ENCODE measurements at places on chromosomes 2 and 18.

- DNase-seq, result no peak
Observed at GRCh38 chr2:64063924-64064331, 44.7 kb upstream of the VPS54 start.

- no peak for DNase-seq
Observed at GRCh38 chr2:56053679-56054078, 130.1 kb upstream of the EFEMP1 start.

DNA sequence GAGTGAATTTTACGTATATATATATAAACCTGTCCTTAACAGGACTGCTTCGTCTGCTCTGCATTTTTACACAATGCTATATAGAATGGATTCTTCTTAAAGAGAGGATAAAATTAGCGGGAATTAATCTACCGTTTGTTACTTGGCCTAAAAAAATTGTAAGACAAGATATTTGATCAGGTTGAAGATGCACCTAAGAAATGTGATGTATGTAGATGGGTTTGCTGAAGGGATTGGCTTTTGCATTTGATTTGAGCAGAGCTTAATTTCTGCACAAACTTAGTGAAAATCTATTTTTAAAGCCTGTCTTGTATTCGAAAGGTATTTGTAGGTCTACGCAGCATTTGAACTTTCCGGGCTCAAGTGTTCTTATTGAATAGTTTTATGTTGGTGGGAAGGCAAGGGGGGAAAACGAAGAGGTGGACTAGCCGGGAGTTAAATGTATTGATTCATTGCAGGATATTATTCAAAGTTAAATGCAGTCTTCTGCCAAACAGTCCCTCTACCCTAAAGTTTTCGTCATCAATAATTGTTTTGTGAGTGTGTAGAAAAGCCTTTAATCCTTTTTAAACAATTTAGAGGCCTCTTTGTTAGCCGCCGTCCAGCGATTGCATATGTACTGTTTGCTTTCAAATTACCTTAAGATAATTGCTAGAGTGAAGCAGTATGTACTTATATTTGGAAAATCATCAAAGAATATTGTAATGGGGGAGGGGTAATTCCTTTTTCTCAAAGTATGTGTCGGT is 1.2 kb downstream of the PPP1CB start:
- DNase-seq, result no peak

GRCh38 chr18:41119031-41119430 is 836.0 kb upstream of the PIK3C3 start:
- DNase-seq, result no peak

- DNase-seq, result no peak
Observed at GRCh38 chr2:11748018-11748860, 1.8 kb downstream of the LPIN1 start.

DNA sequence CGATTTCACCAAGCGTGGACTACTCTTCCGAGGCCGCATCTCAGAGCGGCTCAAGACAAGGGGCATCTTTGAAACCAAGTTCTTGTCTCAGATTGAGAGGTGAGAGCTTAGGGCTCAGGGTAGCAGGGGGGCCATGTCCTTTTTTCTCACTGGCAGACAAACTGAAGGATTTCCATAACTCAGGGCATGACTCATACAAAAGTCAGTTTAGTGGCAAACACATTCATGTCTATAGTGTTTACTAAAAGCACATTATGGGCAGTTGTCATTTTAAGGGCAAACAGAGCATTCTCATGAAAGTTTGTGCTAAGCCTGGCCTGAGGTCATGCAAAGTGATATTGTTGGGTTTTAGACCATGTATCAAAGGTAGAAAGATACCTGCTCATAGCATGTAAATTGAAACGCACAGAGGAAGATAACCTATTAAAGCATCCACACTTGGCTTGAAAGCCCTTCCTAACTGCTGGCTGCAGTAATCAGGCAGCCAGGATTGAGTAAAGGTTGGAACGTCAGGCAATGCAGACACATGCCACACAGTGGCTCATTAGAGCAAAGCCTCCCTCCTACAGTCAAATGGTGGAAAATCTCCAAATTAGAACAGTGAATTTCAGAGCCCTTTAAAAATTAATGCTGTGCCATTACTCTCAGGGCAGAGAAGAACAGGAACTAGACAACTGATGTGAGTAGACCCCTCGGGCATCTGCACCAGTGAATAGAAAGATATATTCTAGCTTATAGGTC is 54.2 kb downstream of the HK2 start:
- no peak for DNase-seq

DNA sequence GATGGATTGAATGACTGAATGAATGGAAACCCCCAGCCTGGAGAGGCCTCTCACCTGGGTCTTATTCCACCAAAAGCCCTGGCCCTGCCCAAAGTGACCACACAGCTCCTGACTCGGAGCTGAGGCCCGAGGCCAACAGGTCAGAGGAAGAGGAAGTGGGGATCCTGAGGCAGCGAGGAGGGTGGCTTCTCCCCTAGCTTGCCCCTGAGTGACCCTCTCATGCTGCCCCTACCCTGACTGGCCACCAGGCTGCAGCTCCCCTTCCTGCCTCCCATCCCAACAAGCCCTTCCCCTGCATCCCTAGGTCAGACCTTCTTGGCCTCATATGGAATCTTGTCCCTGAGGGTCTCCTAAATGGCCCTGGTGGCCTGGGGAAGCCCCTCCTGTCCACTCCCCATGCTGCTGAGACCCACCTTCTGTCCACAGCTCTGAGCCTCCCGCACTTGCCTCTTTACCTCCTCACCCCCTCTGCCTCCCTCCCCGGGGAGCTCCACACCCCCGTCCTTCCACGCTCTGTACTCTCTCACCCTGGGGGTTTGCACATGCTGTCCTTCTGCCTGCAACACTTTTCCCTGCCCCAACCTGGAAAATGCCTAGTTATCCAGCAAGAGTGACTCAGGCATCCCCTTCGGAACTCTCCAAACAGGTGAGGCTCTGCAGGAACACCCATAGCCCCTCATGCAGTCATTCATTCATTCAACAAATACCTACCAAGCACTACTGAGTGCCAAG is 134.8 kb upstream of the HDAC4 start:
- no peak for DNase-seq

DNA sequence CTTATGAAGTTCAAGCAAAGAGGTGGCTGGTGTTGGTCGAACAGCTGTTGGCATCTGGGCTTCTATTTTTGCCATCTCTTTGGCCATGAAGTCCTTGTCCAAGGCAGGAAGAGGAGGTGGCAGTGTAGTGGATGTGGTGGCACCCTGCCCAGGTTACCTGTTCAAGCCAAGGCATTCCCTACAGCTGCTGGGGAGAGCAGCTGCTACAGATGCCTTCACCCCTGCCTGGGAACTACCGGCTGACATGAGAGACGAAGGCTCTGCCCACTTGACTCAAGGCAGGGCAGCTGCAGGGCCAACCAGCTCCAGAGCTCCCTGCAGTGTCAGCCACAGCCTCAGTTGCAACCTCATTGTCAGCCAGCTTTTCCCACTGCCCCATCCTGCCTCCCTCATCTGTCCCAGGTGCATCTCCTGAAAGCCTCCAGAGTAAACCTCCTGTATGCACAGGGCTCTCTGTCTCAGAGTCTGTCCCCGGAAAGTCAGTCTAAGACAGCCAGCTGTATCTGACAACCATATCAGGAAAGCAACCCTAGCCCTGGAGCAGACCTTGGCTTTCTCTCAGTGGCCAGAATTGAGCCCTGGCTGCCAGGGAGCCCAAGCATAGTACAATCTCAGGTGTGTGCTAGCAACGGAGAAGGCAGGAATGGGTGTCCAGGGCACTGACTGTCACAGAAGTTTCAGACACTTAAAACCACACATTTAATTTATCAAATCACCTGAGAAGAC is 115.9 kb downstream of the RPIA start:
- DNase-seq, result no peak

DNA sequence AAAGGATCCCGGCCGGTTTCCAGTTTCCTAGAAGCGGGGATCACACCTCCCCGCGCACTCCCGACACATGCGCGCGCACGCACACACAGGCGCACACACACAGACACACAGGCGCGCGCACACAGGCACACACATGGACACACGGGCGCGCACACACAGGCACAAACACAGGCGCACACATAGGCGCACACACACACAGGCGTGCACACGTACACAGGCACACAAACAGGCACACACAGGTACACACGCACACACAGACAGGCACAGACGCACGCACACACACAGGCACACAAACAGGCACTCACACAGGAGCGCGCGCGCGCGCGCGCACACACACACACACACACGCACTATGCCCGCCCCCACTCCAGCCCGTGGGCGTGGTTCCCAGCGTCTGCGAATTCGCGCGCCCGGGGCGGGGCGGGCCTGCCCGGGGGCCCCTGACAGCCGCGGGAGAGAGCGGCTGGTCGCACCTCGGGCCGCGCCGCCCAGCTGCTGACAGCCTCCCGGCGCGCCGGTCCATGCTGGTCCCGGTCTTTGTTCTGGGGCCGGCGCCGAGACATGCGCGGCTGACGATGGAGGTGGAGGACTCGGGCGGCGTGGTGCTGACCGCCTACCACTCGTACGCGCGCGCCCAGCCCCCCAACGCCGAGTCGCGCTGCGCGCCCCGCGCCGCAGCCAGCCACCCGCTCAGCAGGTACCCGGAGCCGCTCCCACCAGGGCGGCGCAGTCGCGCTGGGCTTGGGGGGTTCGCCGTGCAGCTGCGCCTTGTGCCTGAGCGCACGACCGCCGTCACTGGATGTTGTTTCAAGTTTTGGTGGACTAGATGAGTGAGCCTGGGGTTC is at the start of gene ARHGAP28:
ARHGAP28 (plus strand) TSS at position 470 of the 845 bp plus-strand sequence; CDS start at position 576, 106 bp downstream.
- no peak for DNase-seq

- no peak for DNase-seq
Observed at GRCh38 chr18:66078925-66079800, 328.4 kb downstream of the CDH7 start.

DNA sequence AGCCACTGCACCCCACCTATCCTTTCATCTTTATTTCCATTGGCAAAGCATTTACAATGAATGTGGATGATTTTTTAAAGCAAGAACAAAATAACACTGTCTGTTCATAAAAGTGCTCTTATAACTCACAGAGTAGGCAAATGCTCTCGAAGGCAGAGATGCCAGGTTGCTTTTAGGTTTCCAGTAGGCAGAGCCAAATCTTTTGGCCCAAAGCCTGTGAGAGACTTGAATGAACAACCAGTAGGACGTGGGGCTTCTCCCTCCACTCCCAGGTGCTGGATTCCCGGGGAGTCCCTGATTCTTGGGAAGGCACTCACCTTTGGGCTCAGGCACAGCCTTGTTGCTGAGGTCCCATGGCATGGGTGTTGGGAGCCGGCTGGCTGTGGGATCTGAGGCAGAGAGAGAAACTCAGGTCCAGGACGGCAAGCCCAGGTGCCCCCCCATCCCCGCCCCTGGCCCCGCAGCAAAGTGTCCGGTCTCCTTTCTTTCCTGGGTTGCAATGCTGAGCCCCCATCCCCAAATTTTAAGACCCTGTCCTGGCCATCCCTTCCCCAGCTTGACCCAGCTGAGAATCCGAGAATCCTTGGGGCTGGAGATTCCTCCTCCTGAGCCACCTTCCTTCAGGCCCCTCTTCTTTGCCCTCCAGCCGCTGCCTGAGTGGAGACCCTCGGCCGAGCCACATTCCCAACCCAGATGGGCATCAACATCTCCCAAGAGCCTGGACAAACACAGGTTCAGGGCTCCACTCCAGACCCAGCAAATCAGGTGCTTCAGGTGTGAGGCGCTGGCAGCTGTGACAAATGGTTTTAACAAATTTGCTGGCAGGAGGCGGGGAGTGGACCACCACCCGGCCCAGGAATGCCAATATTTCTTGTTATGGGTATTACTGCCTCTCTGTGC is 5.8 kb downstream of the NEURL3 start:
- DNase-seq, result no peak

- no peak for DNase-seq
Observed at GRCh38 chr2:55301277-55301676, 32.2 kb upstream of the MTIF2 start.

- no peak for DNase-seq
Observed at GRCh38 chr2:236403125-236403524, 138.9 kb upstream of the ASB18 start.

GRCh38 chr2:175234650-175235049 is 53.1 kb upstream of the ATP5MC3 start:
- DNase-seq, result no peak

DNA sequence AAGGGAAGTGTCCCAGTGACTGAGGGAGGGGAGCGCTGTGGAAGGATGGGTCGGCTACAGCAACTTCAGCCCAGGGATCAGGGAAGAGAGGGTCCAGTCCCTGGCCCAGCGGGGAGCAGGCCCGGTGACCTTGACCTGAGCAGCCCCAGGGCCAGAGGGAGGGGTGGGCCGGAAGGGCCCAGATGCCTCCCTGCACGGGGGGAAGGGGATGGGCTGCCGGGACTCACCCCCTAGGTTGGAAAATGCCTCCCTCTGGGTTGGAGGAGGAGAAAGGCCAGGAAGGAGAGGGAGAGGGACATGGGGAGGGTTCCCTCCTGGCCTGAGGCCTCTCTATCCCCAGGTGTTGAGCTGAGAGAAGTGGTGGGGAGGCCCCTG is 19.8 kb downstream of the GPC1 start:
- DNase-seq, result no peak

GRCh38 chr2:204074456-204074855 is 137.9 kb downstream of the ICOS start:
- DNase-seq, result no peak

DNA sequence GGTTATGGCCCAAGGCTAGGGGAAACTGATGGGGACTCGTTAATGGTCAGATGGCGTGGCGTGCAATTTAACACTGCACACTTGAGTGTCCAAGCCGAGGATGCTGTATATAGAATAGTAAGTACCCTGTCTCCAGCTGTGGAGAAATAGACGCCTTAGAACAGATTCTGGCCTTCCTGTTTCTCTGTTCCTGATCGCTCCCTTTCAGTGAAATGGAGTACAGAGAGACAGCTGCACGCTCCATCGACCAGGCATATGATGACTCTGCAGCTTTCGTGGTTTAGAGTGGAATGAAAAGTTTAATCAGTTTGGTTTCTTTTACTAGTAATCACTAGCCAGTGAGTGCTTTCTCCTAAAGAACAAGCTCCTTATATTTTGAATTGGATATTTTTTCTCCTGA is 213.4 kb downstream of the NEDD4L start:
- DNase-seq, result no peak

DNA sequence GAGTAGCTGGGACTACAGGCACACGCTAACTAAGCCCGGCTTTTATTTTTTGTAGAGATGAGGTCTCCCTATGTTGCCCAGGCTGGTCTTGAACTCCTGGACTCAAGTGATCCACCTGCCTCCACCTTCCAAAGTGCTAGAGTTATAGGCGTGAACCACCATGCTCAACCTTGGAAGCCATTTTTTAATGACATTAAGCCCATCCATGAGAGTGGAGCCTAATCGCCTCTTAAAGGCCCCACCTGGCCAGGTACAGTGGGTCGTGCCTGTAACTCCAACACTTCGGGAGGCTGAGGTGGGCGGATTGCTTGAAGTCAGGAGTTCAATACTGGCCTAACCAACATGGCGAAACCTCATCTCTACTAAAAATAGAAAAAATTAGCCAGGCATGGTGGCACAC is 41.6 kb upstream of the TFCP2L1 start:
- DNase-seq, result no peak

GRCh38 chr2:66865161-66865560 is 430.2 kb downstream of the MEIS1 start:
- DNase-seq, result no peak

- DNase-seq, result no peak
Observed at GRCh38 chr18:58590254-58590653, 38.6 kb downstream of the ALPK2 start.

DNA sequence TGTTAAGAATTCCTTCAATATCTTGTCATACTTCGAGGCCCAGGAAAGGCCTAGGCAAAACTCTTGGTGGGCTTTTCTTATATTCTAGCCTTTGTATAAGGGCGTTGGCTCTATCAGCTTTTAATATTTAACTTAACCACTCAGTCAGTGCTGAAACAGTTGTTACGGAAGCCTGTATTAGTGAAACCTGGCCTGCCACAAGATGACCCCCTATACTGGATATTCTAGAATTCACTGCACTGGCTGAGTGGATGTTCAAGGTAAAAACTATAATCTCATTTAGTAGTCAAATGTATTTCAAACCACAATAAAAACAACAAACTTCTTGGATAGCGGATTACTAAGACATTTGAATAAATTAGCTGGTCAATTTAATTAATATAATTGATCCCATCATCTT is 91.7 kb upstream of the HNMT start:
- no peak for DNase-seq
